ENCODE measurements at places on chromosomes 7 and 10. TPM values are rescaled to one million over a fixed set of nuclear protein-coding genes. Genes with fewer than 3 reads are reported as not detected.

The PON3 gene
- polyA plus RNA-seq = 3.8 TPM

The TUBB8 gene
- not detected for polyA plus RNA-seq

The ALOX5 gene
- polyA plus RNA-seq = 1.1 TPM

The TMEM196 gene
- polyA plus RNA-seq = not detected

The CXCL12 gene
- polyA plus RNA-seq = 206 TPM

GRCh38 chr10:77282163-77282562, 355.4 kb downstream of the KCNMA1 start:
- no peak for DNase-seq

- DNase-seq = no peak
Measured at GRCh38 chr10:132021504-132022143, 39.9 kb upstream of the BNIP3 start.

DNA sequence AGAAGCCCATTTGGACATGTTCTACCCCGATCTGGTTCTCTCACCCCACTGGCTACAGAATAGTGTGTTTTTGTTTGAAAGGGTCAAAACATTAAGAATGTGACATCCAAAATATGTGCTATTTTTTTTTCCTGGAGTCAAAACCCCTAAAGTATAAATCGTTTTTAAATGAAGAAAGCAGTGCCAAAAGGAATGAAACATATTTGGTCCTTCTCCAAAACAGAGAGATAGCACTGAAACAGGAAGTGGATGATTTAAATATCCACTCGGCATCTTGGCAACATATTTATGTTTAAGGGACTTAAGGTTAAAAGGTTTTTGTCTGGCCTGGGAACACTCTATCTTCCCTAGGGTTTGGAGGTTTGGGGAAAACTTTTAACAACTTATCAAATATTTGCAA, 32.3 kb downstream of the CALD1 start:
- DNase-seq = no peak

DNA sequence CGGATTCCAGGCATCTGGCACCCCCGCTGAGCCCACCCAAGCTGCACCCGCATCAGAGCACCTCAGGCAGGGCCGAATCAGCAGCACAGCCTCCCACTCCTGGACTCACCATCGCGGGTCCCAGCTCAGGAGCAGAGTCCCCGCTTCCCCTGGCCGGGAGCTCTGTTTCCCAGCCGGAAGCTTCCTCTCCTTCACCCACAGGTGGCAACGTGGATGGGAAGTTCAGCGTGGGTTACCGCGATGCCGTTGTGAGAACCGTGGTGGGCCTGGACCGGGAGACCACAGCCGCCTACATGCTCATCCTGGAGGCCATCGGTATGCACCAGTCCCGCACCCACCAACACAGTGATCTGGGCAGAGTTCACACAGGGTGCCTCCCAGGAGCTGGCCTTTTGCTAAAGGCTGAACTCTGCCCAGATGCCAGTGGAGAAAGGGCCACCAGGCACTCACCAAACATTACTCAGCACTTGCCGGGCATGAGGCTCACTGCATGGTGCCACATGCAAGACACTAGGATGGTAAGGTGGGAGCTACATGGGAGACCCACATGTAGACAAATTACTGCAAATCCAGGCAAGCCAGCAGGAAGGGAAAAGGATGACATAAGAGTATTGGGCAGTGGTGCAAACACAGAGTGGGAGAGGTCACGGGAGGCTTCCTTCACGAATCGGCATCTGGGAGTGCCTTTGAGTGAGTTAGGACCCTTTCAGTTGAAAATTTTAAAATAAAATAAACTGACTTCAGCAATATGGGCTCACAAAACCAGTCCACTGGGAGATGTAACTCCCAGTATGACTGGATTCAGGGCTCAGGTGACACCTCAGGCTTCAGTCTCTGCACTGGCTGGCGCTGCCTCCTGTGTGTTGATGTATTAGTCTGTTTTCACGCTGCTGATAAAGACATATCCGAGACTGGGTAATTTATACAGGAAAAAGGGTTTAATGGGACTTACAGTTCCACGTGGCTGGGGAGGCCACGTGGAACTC, 10.4 kb downstream of the C10orf105 start:
- no peak for DNase-seq

- DNase-seq = no peak
Measured at GRCh38 chr10:59896191-59896590, 10.2 kb downstream of the CCDC6 start.

GRCh38 chr10:78755063-78755701, 313.6 kb upstream of the ZMIZ1 start:
- no peak for DNase-seq

- no peak for DNase-seq
Measured at GRCh38 chr7:15330943-15331342, 230.9 kb downstream of the AGMO start.

DNA sequence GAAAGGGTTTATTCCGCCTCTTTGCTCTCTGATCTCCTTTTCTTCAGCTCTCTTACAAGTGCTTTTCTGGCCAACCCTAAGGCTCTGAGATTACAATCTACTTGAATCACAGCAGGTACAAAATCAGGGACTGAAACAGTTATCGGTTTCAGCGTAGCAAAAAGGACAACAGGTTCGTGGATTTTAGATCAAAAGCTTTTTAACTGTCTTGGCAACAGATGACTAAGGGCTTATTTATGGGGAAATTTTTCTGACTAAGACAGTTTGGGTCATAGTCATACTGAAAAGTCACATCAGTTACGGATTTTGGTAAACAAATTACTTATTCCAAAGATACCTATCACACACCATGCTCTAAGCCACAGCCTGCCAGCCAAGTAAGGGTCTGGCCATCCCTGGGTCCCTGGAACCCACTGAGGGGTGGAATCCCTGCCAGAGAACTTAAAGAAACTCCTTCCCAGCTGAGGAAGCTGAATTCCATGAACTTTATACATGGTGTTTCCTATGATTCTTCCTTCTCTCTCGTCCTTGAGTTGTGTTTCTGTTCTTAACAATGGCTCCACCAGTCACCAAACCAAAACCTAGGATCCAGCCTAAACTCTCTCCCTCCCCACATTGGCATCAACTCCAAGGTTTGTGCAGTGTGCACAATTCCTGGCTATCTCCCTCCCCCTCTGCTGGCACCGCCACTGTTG, 169.3 kb downstream of the FAM107B start:
- no peak for DNase-seq

DNA sequence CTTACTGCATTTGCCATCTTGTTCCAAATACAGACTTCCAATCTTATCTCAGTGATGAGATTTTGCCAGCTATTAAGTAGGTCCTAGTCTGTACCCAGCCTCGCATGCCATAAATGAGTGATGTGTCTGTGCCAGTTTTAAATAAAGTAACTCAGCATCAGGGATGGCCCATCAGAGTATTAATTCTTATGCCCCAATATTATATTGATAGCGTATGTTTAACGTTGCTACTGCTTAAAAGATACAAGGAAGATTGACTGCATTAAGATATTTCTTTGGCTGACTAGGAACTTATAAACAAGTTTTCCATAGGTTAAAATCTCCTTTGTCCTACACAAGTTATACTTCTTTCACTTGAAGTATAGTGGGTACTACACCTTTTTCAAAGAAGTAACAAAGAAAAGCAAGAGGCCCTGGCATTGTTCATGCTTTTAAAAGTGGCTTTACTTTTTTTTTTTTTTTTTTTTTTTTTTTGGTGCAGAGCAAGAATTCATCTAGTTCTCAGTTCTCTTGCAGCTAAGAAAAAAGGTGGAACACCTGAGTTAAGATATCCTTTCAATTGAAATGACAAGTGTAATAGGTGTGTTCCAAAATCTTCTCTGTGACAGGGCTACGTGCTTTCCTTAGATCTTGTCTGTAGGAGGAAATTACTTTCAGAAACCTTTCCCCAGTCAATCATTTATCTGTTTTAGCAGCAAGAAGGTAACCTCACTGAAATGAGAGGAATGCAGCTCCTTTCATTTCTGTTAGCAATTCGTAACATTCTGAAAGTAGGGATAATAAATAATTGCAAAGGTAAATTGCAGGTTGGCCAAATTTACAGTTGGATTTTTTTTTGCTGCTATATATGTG, 245.0 kb downstream of the CELF2 start:
- DNase-seq = no peak

GRCh38 chr10:62373995-62374861, at the start of gene ZNF365:
TSS of gene ZNF365 (plus strand) at chr10:62374369. CDS start at chr10:62376194, 1,825 bp downstream.
- DNase-seq = no peak

- DNase-seq = no peak
Measured at GRCh38 chr10:17527514-17528146, 73.2 kb upstream of the ST8SIA6 start.

DNA sequence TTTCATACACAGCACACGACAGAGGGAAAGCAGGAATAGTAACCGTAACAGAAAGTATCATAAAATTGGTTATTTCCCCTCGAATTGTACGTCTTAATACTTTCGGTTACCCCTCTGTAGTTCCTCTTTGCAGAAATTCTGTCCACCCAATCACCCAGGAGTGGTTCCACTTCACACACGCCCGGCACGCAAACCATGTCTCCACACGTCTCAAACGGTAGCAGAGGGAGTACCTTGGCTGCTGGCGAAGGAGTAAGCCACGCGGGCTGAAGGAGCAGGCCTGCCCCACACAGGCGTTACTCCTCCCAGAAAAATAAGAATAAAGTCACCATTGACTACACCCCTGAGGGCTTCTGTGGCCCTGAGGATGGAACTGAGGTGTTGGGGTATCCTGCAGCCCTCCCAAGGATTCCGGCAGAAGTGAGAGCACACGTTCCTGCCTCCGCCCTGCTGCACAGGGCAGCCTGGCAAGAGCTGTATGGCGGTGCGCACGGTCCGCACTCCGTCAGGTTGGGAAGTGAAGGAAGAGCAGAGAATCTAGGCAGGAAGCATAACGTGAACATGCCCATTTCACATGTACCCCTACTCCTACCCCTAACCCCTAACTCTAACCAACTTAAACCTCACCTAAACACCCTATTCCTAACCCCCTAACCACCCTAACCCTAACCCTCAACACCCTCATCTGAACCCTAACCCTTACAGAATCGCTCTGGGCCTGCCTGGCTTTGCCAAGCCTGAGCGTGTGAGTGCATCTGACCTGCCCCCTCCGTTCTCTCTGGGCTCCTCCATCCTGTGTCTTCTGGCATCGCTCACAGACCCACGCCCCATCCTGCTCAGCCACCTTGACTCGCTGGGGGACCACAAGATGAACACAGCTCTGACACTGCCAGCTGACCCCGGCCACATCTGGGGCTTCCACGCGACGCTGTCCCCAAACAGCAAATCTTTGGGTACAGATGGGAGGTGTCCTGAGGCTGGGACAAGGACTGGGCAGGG, 18.2 kb downstream of the GPR146 start:
- DNase-seq = no peak
